Iris pigment epithelial cell (primary cell): ENCODE measurements at places on chromosomes 2 and 18.

DNA sequence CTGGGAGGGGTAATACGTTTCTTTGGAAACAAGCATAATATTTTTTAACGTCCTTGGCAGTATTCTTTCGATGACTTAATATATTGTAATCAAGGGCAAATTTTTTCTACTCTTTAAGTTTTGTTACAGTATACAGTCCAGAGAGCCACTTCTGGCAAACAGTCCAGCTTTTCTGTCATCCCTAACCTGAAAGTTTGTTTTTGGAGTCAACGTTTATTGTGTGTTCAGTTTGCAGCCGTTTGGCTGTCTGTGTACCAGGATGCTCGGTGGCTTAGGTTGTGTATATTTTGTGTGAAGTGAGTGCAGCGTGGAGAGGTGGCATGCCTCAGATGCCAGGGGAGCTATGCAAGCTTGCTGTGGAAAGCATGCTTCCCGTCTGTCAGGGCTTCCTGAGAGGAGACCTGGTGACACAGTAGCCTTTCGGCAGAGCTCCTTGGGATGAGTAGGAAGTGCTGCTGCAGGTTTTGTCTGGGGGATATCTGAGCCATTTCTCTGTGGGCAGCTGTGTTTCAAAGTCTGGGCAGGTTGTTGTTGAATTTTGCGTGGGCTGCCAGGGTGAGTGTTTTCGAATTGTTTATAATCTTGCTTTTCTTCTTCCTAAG lies 14.7 kb downstream of the MAP3K20 start:
- peak; percentile 83 for DNase-seq

GRCh38 chr2:70959271-70959761 lies 19.1 kb upstream of the ANKRD53 start:
- no peak for DNase-seq

- DNase-seq = no peak
Observed at GRCh38 chr18:10378688-10379420, 75.6 kb upstream of the APCDD1 start.

DNA sequence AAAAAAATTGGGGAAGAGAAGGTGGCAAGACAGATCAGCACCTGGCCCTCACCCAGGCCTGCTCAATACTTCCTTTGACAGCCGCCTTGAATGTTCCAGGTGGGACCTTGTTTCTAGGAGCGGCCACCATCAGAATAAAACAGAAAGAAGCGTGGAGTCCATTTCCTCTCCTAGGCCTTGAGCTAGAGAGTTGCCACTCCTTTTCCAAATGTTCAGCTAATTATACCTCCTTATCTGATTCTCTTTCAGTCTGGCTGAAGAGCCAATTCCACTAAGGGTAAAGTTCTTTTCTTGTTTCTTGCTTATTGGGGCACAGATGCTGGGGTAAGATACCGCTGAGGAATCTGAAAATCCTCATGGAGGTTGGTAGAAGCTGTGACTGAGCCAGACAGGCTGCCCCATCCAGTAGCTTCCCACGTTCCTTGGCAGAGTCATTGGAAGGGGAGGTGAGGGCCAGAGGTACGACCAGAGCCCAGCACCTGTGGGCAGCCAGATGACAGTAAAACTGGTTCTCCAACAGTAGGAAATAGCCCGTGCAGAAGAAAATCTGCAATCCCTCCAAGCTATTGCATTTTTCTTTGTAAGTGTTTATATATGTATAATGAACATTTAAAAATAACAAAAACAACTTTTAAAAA lies 51.5 kb downstream of the PLB1 start:
- DNase-seq = no peak

- DNase-seq = no peak
Observed at GRCh38 chr2:80947601-80948130, 643.1 kb upstream of the LRRTM1 start.

- DNase-seq = peak; percentile 24
Observed at GRCh38 chr2:64327510-64328414, 126.2 kb upstream of the LGALSL start.

DNA sequence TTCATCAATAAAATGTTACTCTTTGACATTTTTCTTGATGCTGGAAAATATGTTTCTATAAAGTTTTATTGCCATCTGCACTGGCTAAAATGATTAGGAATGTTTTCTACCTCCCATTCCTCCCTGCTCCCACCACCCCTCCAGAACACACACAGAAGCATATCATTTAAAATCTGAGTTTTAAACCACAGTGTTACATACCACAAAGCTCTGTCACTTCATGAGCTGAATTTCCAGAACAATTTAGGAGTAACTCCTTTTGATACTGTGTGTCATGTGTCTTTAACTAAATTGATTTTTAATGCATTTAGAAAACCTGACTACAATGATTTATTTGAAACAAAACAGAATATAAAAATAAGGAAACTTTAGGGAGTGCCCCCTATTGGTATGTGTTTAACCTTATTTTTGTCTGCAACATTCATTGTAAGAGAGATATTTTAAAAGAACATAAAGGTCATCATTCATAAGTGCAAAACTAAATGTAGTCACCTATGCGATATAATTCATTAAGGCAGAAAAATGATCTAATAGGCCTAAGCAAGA lies 52.0 kb downstream of the FEZ2 start:
- DNase-seq = no peak

DNA sequence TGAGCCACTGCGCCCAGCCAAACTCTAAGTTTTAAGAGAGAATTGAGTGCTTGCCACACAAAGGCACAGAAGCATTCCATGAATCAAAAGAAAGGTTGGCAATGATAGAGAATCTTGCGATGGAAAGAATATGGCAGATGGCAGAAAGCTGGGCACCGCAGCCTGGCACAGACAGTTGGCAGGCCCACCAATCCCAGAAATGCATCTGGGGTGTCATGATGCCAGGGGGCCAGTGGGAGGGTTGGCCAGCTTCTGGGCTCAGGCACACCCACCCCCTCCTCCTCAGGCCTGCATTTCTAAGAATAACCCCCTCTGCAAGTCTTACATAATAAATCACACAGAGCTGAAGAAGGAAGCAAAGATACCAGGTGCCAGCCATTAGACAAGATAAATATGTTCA lies 19.6 kb downstream of the ZNF2 start:
- no peak for DNase-seq

- DNase-seq = no peak
Observed at GRCh38 chr2:174449033-174449432, 37.8 kb downstream of the GPR155 start.

- DNase-seq = peak; percentile 90
Observed at GRCh38 chr2:72198532-72199241, 51.0 kb upstream of the CYP26B1 start.

DNA sequence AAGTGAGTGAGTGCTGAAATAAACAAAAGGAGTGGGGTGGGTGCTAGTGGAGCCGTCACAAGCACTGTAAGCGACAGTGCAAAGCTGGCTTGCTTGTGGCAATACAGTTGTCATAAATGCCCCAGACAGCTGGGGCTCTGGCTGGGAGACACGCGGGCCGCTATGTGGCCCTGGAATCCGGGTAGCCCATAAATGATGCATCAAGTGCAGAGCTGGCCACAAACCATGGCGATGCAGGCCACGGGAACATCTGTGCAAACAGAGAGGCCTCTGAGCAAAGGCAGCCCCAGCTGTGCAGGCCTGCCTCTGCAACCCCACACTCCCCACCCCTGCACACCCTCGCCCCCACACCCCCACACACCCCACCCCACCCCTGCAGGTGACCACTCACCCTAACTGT lies 349.2 kb upstream of the ID2 start:
- DNase-seq = no peak

GRCh38 chr2:105409717-105410116 lies 10.9 kb upstream of the FHL2 start:
- peak; percentile 54 for DNase-seq

DNA sequence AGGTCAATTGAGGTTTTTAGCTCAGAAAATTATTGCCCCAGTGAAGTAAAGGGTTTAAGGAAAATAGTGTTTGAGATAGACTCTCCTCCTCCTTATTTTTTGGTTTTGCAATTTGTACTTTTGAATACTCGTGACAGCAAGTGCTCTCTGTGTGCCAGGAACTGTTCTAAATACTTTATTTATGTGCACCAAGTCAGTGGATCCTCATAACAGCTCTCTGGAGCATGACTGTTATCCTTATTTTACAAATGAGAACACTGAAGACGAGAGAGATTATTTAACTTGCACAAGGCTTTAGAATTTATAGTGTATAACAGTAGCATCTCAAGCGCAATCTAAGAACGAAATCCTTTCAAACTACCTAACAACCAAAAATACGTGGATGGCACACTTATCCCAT lies 24.7 kb downstream of the BABAM2 start:
- no peak for DNase-seq

GRCh38 chr2:21658907-21659477 lies 535.2 kb downstream of the TDRD15 start:
- DNase-seq = peak; percentile 35

GRCh38 chr2:181680055-181680936 lies at the start of gene NEUROD1:
Gene NEUROD1, minus strand, starts transcription at chr2:181680517. Its CDS starts 1,657 bp downstream, at chr2:181678860.
- no peak for DNase-seq

- DNase-seq = no peak
Observed at GRCh38 chr18:73419531-73419930, 551.7 kb upstream of the NETO1 start.

DNA sequence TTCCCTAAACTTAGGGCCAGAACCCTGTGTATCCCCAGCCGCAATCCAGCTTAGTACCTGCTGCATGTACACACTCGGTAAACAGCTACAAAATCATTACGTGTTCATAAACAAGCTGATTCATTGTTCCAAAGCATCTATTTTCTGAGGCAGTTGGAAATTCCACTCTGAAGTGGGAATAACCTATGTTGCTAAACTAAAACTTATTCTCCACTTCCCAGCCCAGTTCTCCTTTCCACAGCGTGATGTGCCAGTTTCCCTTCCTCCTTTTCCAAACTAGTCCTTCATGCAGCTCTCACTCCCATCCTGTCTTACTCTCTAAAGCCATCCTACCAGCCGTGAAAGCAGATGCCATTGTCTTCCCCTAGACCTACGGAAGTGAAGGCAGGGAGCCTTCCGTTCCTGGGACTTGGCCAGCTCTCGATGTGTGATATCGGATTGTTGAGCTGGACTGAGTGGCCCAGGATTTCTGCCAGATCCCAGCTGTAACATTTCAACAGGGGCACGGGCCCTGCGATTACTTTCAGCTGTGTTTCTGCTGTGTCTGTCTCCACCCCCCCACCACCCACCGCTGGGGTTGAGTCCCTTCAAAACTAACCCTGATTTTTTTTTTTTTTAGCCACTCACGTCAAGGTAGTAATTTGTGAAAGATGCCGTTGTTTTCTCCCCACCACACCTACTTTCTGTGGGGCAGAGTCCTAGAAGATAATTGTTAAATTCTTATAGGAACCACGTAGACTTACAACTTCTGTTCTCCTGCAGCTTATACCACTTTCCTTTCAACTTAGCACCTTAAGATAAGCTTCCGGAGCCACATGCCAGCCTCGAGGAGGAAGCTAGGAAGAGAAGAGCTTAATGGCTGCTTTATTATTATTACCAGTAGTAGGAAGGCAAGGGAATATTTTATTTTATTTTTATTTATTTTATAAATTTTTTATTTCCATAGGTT lies 100.9 kb downstream of the CRIM1 start:
- peak; percentile 79 for DNase-seq

GRCh38 chr2:24313744-24314632 lies 46.3 kb downstream of the ITSN2 start:
- peak; percentile 61 for DNase-seq

GRCh38 chr18:49371786-49372185 lies 88.7 kb downstream of the DYM start:
- no peak for DNase-seq

GRCh38 chr18:10062302-10063300 lies 148.8 kb downstream of the VAPA start:
- peak; percentile 53 for DNase-seq

DNA sequence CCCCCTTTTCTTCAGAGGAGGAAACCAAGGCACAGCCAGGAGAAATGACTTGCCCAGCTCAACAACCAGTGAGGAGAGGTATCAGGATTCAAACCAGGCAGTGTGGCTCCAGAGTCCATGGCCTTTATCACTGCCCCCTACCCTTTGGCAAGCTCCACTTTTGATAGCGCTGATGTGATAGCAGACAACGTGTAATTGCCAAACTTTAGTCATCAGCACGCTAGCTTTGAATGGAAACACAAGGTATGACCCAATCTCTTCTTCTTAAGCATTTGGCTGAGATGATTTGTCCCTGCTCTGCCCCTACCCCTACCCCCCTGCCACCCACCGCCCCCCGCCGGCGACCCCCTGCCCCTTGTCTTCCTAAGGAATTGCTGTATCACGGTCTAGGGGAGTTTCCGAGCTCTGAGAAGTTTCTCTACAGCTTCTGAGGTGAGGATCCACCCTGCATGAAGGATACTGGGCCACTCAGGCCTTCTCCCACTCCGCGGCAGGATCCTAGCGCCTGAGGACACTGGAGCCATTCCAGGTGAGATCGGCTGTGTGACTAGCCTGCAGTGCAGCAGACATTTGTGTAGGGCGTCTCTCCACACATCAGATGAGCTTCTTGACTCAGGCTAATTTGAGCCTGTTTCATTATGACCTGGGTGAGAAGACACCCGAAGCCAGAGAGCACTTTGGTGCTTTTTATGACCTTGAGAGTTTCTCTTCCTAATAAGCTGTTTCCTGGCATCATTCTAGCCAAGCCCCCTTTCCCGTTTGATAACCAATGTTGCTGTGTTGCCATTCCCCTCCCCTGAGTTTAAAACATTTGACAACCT lies 75.1 kb upstream of the MAP4K4 start:
- DNase-seq = no peak

DNA sequence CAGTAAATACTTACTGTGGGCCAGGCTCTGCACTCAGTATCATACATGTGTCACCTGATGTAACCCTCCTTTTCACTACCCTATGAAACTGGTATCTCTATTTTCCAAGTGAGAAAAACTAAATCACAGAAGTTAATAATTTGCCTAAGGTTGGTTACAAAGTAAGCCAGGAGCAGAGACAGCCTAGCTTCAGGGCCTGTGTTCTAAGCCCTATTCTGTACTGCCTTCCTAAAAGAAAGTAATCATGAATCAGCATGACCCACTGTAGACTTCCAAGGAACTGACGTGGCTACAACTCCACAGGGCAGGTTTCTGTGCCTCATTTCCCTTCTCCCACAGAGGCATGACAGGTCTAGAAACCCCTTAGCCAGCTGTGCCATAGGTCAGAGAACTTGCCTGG lies 14.3 kb downstream of the ZNF142 start:
- DNase-seq = peak; percentile 55

DNA sequence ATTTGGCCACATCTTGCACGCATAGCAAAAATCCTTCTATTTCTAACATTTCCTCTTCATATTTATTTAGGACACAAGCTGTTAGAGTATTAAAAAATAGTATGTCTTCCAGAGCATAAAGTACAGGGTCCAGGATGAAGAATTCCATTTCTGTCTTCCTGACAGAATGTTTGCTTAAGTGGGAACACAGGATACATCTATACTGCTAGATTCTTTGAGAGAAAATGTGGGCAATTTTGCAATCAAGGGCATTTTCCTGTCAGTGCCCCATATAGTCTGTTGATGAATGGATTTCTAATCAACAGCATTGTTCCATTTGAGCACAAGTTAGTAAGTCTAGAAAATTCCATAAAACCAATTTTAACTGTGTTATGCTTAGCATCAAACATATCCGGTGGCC lies 409.9 kb downstream of the CPS1 start:
- DNase-seq = no peak

- no peak for DNase-seq
Observed at GRCh38 chr2:24885221-24886125, 34.6 kb downstream of the ADCY3 start.
